ENCODE measurements at places on chromosomes 7 and 10.

DNA sequence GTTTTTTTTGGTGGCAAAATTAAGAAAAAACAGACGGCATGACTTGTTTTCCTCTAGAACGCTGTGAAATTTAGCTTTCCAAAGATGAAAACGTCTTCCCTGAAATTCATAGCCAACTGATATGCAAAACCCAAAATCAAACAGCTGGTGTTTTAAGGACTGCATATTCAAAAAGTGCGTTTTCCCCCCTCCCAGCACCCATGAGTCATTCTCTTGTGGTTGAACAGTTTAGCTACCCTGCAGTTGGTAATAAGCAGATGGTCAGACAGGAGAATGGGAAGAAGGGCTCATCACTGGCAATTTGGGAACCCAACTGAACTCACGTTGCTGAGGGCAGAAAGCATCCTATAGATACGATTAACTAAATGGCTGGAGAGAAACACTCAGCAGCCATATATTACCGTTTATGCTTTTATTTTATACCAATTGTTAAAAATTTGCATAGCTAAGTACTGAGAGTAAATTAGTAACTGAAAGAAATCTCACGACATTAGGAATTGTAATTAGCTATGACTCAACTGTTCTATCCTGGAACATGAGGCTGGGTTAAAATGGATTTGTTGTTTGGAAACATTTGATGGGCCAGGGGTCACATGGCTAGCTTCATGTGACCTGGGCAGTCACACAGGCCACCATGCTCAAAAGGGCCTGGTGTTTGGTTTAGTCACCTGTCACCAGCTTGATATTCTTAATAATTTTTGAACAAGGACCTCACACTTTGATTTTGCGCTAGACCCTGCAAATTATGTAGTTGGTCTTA is 343.1 kb downstream of the PHTF2 start:
- no peak for DNase-seq

DNA sequence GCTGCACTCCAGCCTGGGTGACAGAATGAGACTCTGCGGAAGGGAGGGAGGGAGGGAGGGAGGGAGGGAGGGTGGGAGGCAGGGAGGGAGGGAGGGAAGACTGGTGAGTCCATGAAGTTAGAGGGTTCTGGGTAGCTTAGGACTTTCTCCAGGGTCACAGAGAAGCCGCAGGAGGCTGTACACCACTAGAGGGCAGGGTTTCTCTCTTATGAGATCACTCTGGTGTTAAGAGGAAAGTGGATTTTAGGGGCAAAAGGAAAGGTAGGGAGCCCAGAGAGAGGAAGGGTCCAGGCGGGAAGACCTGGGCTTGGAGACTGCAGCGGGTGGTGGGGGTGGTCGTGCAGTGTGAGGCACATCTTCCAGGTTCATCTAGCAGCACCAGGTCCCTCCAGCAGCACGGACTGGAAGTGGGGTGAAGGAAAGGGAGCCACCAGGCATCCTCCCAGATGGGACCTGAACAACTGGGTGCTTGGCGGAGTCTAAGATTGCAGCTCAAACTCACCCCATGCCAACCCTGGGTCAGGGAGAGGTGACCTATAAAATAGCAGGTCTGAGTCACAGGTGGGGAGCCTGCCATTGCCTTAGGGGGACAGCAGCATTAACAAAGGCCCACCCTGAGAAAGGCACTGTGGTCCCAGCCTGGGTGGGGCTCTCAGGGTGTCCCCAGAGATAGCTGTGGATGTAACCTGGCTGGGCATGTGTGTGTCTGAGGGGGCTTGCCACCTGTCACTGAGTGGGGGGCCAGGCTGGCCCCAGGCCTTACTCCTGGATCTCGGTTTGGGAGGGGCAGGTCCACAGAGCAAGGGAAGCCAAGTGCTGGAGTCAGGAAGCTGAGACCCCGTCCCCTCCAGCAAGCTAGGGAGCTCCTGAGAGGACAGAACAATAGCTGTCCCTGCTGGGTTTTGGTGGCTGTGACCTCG is 48.5 kb upstream of the SLC29A3 start:
- no peak for DNase-seq

DNA sequence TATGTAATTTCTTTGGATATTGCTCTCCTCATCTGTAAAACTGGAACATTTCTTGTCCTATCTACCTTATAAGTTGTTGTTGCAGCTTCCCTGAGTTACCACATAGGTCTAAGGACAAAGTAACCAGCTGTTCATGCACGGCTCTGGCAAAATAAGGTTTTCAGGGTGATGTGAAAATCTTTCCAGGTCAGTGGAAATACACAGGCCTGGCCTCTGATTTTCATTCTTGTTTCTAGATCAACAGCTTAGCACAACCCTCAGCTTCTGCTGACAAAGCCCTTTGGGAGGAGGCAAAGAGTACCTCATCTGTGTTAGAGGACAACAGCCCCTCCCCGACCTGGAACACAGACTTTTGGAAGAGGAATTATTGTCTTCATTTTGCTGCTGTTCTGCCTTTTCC is 117.5 kb upstream of the AGK start:
- no peak for DNase-seq

GRCh38 chr10:30500963-30501504 is 67.0 kb downstream of the MAP3K8 start:
- DNase-seq: no peak

DNA sequence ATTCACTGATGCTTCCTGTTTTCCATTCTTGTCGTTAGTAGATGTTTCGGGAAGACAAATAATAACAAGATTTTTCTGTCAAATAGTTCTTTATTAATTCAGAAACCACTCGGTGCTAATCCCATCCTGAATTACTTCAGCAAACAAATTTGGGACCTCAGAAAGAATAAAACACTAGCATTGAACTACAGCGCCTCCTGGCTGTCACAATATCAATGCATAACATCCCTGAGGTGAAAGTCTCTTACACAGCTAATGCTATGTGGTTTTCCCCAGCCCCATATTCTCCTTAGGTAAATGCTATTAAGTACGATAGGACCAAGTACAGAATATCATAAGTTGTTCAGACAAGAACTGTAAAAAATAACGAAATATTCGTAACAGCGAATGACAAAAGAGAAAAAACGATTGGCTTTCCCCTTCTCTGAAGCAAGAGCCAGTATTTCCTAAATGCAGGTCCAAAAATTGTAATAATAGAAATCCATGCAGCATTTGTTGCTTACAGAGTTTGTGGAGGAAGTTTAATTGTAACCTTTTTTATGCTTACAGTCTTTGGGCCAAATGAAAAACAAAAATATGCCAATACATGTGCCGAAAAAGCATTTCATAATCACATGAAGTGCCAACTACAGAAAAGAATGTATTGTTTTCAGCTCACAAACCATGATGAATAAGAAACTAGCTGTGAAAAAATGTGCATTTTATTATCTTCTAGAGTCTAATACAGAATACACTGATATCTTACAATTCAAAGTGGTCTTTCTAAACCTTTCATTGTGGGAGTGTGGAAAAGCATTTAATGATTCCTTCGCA is 47.3 kb downstream of the MYPN start:
- no peak for DNase-seq

DNA sequence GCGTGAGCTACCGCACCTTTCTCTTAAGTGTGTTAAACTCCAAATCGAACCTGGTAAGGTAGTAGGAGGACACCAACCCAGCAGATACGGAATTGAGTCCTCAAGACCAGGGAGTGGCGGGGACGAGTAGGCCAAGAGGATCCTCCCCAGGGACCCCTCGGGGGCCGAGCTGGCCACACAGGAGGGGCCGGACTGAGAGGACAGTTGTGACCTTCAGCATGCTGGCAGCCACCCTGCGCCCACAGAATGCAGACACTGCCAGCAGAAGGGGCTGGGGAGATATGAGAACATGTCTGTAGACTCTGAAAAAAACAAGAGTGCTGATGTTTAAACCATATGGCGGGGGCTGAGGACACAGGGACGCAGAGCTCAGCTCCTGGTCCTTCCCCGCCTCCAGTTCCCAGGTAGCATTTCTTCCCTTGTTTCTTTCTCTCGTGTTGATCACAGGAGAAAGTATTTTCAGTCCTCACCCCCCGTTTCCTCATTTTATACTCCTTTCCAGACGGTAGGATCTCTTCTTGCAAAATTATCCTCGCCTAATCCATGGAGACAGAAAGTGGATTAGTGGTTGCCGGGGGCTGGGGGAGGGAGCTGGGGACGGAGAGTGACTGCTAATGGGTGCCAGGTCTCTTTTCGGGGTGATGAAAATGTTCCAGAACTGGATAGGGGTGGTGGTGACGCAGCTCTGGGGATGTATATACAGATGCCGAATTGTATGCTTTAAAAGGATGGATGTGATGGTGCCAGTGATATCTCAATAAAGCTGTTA is 11.5 kb upstream of the UNCX start:
- no peak for DNase-seq

DNA sequence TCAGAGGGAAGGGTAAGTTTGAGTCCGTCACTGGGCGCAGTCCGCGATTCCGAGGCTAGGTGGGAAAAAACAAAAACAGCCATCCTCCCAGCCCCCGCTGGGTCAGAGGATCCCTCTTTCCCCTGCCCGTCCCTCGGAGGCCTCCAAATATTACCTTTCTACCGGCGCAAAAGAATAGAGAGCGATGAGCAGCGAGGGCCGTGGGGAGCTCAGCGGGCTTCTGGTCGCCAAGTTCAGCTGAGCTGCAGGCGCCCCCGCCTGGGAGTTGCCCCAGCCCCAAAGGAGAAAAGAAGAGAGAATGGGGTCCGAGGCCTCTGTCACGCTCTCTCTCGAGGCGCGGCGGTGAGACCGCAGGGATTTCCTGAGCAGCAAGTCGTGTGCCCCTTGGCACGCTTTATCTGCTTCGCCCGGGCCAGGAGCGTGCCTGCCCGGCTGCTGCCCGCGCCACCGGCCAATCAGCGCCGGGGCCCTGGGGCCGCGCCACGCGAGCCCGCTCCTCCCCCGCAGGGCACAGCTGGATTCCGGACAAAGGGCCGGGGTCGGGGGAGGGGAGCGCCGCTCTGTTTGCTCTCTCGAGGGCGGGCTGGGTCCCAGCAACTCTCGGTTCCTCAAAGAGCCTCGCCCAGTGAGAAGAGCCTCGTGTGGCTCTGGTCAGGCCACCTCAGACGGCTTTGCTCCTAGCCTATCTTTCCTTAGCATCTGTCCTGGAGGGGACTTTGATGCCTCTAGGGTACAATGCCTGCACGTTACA is at the start of gene NEUROG3:
NEUROG3 (minus strand) TSS at position 367 of the 751 bp plus-strand sequence. CDS start 379 bp downstream, outside the sequence.
- no peak for DNase-seq

Measured in left hindlimb (tissue), 1 donor.